Astrocyte of the cerebellum (primary cell): ENCODE measurements at places on chromosomes 12 and 14.

GRCh38 chr14:102891111-102891510 is 31.4 kb upstream of the AMN start:
- DNase-seq = no peak

- DNase-seq = peak; percentile 91
These were observed 88.6 kb downstream of the EPS8 start for GRCh38 chr12:15700595-15700994.

DNA sequence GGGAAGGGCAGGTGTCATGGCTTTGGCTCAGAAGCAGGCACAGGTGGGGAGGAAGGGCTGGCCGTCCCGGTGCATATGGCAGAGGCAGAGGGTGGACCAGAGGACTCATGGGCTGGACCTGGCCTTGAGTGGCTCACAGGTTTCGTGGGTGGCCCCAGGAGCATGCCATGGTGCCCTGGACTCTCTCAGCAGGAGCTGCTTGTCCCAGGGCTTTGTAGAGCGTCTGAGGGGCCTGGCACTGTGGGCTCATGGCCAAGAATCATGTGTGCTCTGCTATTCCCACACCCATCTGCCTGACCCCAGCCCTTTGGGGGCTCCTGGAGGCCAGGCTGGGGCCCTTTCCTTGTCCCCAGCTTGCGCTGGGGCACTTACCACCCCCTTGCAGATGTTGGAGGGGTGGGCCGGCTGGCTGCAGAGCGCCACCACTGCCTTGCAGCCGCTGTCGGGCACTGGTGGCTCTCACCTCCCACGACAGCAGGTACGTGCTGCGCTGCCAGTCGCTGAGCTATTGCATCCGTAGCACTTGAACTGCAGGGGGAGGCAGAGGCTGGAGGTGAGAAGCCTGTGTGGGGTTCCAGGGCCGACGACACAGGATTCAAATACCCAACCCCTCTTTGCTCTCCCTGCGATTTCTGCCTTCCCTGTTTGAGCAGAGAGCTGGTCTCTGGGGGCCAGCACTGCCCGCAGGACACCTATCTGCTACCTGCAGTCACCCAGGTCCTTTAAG is 187.4 kb upstream of the PRMT8 start:
- DNase-seq = no peak

- no peak for DNase-seq
These were observed 231.8 kb downstream of the CRADD start for GRCh38 chr12:93908846-93909567.

- DNase-seq = no peak
These were observed 44.8 kb downstream of the EP400 start for GRCh38 chr12:131994589-131994988.

GRCh38 chr14:76090616-76091391 is 60.9 kb upstream of the GPATCH2L start:
- DNase-seq = no peak

DNA sequence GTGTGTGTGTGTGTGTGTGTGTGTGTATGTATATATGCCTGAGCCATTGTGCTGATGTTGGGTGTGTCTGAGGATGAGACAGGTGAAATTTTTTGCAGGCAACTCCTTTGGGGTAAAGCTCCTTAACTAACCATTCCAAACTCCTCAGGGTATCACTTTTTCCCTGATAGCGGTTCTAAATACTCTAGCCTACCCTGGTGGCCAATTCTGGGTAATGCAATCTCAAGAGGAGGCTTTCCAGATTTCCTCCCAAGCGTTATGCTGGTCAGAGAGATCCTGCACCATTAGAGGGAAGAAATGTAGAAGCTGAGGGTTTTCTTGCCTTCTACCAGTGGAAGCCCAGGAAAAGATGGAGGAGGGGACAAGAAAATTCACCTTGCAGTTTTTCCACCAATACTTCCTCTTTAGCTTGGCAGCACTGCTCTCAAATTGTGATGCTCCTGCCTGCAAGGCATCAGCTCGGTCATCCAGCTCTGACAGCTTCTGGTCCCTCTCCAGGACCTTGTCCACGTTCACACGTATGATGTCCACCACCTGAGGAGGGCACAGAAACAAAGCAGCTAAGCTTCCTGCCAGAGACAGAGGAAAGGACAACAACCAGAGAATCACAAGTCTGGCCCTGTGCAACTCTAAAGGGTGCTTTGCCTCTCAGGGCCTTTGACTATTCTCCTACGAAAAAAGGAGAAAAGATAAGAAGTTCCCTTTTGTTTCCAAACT is 4.9 kb downstream of the VAMP1 start:
- peak; percentile 66 for DNase-seq

DNA sequence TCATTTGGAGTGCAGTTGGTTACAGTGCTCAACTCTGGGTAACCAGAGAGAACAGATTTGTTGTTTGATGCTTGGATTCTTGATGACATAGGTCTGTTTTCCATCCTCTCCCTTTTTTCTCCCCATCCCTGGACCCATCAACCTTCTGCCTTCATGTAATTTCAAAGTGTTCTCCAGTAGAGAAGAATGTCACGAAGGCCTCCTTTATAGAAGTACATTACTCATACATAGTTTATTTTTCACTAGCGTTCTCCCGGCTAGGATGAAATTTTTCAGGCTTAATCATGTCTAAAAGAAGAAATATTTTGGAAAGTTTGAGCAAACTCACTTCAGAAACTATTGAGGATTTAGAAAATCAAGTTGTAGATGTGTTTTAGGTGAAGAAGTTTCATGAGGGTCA is 20.9 kb upstream of the APPL2 start:
- peak; percentile 28 for DNase-seq

- DNase-seq = no peak
These were observed 32.7 kb upstream of the PELI2 start for GRCh38 chr14:56085471-56085870.

- no peak for DNase-seq
These were observed 88.9 kb upstream of the SOX5 start for GRCh38 chr12:24038211-24038997.

- DNase-seq = no peak
These were observed 533.3 kb downstream of the LRFN5 start for GRCh38 chr14:42140001-42140400.

GRCh38 chr14:55846826-55847446 is 266.9 kb downstream of the KTN1 start:
- no peak for DNase-seq

DNA sequence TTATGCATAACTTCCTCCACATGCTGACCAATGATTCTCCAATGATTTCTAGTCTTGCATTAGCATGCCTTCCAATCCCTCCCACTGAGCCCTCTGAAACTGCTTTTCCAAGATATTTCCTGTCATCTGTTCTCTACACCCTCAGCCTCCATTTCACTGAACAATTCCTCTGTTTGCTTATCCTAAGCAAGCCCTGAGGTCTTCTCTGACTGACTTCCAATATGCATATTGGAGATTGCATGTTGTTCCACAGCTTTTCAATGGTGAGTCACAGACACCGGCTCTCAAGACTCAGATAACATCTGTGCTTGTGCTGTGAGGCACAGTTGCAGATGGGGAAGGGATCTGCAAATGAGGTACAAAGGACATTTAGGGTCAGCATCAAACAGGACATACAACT is 141.0 kb downstream of the SLC16A7 start:
- DNase-seq = peak; percentile 49

DNA sequence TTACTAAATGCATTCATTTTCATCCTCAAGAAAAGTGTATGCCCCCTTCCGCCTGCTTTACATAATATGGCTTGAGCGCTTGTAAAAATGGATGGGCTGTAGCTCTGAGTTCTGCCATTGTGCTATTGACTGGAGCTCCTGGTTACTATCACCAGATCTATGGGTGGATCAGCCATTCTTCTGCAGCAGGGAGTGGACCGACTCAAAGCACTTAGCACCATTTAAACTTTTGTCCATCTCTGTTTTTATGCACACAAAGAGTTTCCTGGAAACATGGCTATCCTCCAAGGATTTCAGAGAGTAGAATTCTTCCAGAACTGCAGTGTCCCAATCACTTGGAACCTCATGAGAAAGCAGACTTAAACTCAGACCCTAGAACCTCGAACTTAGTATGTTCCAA is 4.5 kb upstream of the NUMB start:
- DNase-seq = no peak

GRCh38 chr12:29519585-29520182 is 22.2 kb upstream of the OVCH1 start:
- DNase-seq = peak; percentile 60

DNA sequence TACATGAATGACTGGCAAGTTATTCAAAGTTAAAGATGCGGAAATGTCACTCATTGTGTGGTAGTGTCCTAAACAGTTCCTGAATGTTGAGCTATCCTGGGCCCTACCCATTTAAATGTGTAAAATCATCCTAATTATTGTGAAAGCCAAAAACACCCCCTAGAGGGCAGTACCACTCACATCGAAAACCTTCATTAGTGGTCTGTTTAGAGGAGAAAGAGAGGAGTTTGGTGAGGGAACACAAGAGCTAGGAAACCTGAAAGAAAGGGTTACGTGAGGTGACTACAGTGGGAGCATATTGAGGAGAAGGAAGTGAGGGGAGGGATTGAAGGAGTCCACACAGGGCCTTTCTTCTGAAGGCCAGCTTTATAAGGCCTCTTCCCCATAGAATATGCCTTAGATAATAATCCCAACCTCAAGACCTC is 2.5 kb upstream of the TEP1 start:
- peak; percentile 29 for DNase-seq

- DNase-seq = no peak
These were observed 161.5 kb upstream of the VASH1 start for GRCh38 chr14:76599559-76600287.

GRCh38 chr12:26123482-26123980 is 1.3 kb downstream of the BHLHE41 start:
- DNase-seq = no peak

GRCh38 chr14:54147282-54147681 is 190.7 kb upstream of the BMP4 start:
- no peak for DNase-seq
